CD4-positive, alpha-beta memory T cell (primary cell): ENCODE measurements at places on chromosomes 4 and X. TPM values are rescaled to one million over a fixed set of nuclear protein-coding genes. Genes with fewer than 3 reads are reported as not detected.

Gene NPY2R
- total RNA-seq = not detected

Gene CXCL6
- total RNA-seq = not detected

Gene BMPR1B
- total RNA-seq = not detected

Gene CXCL13
- total RNA-seq = not detected

Gene MID1
- not detected for total RNA-seq

Gene GTPBP6
- total RNA-seq = 77.1 TPM

Gene UTP14A
- total RNA-seq = 17.7 TPM

Gene ZFP42
- total RNA-seq = not detected

Gene BEND2
- not detected for total RNA-seq
